ENCODE measurements at places on chromosomes 4 and X.

- DNase-seq, result no peak
Measured at GRCh38 chr4:168587411-168588125, 90.7 kb downstream of the PALLD start.

DNA sequence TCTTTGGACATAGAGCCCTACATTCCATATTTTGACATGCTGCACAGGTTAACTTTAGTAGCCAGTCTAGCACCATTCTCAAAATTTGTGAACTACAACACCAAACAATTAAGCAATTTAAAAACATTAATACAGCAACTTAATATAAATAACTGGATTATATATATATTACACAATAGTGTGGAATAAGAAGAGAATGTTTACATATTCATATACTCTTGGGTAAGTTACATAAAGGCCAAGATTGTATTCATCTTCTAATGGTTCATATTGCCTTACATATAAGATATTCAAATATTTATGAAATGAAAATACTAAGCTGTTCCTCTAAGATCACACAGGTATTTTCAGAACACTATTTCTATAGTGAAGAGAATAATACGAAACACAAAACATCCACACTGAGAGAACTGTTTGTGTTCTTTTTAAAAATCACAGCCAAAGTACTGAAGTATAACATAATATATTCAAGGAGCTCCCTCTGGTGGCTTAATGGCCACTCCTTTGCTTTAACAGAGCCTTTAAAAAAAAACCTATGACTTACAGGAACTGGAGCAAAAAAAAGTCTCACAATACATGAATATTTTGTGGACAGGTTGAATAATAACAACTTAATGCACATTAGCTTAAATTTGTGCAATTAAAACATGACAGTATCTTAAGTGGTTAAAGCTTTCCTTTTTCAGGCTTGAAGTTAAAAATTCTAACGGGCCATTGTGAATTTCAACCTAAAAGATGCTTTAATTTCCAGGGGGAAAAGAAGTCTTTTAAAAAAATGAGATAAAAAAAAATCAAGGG lies 46.2 kb downstream of the NEK1 start:
- no peak for DNase-seq

- no peak for DNase-seq
Measured at GRCh38 chr4:184668511-184669114, 19.1 kb downstream of the PRIMPOL start.

DNA sequence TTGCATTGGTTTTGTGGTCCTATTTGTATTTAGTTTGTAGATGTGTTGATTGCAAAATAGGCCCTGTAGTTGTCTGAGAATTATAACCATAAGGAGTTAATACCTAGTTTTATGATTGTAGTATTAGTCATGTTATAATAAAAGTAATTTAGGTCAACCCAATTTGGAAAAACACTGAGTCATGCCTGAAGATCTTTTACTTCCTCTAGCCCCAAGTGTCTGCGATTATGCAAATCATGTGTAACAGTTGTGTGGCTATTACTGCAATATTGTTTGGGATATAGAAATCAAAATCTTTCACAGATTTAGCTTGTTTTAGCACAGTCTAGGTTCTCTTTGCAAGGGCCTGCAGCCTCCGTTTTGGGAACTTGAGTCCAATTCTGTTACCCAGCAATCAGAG lies 12.6 kb downstream of the SRD5A3 start:
- DNase-seq, result no peak

DNA sequence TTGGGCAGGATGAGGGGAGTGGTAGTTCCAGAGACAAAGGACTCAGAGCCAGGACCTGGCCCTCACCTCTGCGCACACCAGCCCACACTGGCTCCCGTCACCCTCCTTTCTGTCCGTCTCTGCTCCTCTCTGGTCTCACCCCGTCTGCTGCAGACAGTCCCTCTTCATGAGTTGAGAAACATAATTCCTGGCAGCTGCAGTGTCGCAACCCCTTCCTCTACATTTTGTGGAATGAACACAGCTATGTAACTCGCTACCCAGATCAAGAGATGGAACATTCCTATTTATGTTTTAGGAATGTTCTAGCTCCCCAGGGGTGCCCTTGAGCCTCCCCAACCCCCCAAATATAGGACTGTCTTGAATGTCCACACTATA lies 59.3 kb downstream of the SHROOM2 start:
- no peak for DNase-seq

DNA sequence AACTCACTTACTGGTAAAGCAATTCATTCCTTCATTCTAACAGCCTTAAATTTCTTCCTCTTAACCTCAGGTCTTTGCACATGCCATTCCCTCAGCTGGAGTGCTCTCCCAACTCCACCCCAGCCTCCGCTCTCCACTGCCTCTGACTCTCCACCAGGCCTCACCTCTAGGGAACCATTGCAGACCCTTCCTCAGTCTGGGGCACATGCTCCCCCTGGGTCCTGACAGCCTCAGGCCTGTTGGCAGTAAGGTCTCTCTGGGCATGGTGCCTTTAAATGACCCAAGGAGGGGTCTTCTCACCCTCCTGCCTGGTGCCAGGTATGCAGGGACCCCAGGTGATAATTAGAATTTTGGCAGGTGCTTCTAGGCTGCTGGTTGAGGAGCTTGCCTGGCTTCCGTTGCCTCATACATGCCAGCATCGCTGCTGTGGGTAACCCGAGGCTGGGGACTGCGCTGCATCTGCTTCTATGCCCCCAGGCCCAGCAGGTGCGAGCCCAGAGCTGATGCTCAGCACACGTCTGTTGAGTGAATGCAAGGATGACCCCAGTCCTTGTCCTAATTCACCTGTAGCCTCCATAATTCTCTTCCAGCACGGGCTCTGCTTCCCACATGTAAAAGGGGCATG lies 27.5 kb upstream of the GPR78 start:
- no peak for DNase-seq

DNA sequence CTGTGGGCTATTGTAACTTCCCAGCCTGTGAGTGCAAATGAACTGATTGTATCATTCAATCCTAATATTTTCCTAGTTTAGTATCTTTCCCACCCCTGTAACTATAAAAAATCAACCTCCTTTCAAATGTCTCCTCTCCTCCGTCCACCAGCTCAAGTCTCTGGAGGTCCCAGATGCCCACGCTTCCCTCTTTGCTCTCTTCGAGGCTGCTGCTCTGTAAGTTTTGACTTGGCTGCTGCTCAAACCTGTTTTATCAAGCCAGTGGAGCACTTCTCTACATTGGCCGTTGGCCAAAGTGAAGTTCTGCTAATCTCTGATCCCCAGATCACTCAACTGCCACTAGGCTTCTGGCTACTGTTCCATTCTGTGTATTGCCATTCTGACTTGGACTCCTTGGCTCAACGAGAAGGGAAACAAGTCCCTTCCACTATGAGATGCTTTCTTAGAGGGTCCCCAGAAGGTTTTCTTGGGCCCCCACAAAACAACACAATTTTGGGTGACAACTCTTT lies 60.7 kb upstream of the RAPGEF2 start:
- no peak for DNase-seq

DNA sequence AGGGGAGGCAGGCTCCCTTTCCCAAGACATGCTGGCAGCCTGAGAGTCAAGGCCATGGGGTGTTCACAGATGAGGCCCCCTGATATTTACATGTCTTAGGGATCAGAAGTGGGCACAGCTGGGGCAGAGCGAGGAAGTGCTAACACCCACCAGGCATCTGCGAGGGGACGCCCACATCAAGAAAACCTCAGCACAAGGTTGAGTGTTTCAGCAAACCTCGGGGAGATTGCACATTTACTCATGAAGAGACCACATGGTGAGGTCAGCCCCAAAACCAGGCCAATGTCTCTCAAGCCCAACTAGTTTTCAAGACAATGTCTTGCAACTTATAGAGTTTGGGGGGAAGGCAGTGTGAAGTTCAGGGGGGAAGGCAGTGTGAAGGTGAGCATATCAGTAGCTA lies 55.2 kb downstream of the CLNK start:
- no peak for DNase-seq

DNA sequence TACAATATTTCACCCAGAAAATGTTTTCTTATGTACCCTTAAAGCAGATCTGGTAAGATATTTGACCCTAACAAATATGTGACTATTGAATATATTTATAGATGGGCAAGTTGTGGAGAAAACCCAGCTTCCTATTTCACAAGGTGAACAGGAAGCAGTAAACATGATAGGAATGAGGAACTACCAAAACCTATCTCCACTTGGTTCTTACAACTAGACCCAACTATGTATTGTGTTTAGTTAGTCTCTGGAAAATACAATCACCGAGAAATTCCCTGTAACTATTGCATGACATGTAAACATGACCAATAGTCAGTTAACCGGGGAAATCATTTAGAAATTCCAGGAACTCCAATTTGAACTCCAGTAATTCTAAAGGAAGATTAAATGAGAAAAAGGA lies 8.4 kb upstream of the RXFP1 start:
- DNase-seq, result no peak

DNA sequence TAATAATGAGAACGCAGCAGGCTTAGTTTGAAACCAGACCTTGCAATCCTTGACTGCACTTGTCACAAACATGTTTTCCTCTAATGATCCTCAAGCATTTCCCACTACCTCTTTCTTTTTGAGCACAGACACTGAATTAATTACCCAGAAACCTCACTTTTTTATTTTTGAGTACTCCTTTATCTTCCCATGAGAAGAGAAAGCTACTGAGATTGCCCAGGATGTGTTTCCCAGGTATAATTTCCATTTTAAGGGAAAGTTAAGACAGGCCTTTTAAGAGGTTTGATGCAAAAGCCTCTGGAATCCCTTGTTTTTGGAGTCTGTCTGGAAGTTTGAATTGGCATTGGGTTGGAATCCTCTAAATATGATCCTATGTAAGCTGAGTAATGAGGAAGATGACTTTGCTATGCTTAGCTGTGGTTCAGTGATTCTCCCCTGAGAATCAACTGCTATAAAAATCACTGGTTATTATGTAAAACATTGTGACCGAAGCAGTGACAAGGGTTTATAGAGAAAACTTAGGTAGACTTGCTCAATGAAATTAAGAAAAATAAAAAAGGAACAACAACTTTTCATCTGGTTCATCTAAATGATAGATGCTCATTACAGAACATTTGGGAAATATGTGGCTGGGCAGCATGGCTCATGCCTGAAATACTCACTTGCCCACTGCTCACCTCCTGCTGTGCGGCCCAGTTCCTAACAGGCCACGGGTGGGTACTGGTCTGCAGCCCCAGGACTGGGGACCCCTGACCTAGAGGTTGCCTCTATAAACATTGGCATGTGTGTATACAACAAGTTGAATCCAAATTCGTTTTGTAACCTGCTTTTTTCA lies 10.8 kb upstream of the RHOH start:
- no peak for DNase-seq

DNA sequence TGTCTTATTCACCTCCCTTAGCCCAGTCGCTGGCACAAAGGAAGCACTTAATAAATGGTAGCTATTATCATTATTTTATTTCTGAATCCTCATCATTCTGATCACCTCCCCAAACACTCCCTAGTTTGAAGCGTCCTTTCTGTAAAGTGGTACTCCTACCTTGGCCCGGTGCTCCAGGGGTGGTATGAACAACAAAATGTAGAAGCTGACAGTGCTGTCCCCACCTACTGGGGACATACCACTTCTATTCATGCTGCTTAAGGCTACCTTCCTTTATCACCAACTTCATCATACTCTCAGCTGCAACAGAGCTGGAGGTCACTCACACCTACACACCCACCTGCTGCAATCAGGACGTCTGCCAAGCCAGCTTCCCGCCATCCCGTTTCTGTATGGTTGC lies 40.8 kb upstream of the APLN start:
- DNase-seq, result no peak

DNA sequence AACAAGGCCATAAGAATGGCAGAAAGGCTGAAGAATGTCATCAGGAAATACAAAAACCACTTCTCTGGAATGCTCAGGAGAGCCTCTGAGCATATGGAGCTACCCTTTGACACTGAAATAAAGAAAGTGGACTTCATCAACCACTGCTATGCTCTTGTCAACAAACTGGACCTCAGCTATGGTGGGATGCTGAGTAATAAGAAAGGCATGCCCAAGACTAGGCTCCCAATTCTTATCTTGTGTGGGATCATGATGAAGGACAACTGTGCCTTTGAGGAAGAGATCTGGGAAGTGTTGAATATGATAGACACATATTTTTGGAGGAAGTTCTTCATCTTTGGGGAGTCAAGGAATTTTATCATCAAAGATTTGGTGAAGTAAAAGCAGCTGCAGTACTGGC lies 86.9 kb upstream of the MAGEB16 start:
- no peak for DNase-seq

DNA sequence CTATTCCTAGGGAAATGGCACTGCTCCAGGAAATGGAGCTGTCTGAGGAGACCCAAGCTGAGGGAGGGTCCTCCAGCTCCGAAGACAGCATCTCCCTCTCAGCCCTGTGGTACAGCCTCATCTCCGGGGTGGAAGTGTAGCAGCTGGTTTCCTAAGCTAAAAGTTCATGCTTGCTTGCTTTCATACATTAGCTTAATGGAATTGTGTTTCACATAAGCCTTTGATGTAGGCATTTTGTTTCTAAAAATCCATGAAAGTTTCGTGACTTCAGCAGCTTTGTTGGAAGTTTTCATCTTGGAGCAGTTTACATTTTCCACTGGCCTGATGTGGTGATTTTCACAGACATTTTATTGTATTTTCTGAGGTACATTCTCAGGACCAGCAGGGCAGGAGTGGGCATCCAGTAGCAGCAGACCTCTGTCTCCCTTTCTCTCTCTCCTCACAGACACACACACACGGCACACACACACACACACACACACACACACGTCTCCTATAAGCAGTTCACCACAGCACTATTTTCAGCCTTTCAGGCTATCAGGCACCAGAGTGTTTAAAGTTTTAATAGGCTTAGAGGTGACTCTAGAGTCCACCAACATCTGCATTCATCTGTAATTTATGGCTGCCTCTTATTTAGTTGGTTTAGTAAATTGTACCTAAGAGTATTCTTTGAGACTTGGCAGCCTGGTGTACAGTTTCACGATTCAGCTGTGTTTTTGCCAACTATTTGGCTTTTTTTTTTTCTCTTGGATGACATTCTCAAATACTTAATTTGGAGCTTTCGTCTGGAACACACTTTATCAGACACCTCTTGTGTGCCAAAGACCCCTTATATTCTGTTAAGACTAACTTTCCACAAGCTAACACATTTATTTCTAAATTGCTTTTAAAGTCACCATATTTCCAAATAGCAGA lies 225.8 kb upstream of the SFRP2 start:
- no peak for DNase-seq

GRCh38 chrX:17413228-17413627 lies 38.2 kb downstream of the NHS start:
- DNase-seq, result no peak

DNA sequence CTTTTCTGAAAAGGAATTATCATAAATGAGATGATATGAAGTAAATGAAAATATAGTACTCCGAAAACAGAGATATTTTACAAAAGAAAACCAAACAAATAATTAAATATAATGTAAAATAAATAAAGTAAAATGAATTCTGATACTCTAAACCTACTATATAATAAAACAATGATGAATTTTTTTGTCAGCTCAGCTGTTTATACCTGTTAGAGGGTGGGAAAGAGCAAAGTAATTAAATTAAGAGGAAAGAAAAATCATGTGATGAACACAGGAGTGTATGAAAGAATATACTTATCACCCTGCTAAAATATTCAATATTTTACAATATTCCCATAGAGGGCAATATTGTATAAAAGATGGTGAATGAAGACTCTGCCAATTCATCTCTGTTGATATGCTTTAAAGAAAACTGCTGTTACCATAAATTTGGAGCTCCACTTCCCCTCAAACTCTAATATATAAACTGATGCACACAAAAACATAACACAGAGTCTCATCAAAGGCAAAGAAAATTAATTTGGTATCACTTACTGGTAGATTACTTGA lies 6.5 kb upstream of the NDST4 start:
- DNase-seq, result no peak
